NCI-H1105 treated with DMSO at 0.1 percent for 48 hours (cell line): ENCODE measurements at places on chromosomes 11 and 22.
A peak's percentile ranks its signal among the peaks of the same experiment; 100 is the strongest.

- no peak for DNase-seq
Measured at GRCh38 chr11:27437829-27438594, 34.6 kb downstream of the LGR4 start.

GRCh38 chr22:36773935-36774334 lies 2.0 kb downstream of the IFT27 start:
- DNase-seq = peak; percentile 22

- no peak for DNase-seq
Measured at GRCh38 chr22:31607696-31608095, 54.3 kb downstream of the PISD start.

DNA sequence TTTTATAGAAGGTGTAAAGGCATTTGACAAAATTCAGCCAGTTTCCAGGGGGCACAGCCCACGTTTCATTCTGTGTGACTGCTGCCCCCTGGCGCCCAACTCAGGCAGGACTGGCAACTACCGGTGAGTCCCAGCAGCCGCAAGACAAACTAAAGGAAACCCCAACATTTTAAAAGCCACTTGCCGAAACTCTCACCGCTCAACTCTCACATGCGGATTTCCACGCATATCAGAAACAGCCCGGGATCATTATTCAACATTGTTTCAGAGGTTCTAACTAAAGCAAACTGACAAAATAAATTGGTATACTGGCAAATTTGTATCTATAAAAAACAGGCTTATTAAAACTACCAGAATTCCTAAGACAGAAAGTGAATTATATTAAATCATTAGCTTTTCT lies 48.2 kb downstream of the MORC2 start:
- DNase-seq = peak; percentile 51

DNA sequence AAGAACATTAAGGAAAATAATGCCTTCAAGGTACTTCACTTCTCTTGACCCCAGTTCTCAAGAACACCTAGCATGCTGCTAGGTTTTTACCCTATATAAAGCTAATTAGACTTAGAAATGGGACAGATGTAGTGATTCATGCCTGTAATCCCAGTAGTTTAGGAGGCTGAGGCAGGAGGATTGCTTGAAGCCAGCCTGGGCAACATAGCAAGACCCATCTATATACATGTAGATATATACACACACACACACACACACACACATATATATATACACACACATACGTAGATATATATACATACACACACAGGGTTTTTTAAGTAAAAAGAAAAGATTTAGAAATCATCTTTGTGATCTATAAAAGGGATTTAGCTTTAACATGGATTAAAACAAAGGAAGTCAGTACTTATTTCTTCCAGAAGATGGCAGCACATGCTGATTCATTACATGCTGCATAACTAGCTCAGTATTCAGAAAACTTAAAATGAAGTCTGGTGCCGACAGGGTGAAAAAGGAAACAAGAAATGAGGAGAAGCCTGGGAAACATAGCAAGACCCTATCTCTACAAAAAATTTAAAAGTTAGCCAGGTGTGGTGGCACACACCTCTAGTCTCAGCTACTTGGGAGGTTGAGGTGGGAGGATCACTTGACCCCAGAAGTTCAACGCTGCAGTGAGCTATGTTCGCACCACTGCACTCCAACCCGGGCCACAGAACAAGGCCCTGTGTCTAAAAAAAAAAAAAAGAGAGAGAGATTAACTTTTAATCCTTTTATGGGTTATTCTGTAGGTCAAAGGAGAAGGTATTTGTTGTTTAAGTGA lies 28.5 kb upstream of the RBX1 start:
- DNase-seq = peak; percentile 59

DNA sequence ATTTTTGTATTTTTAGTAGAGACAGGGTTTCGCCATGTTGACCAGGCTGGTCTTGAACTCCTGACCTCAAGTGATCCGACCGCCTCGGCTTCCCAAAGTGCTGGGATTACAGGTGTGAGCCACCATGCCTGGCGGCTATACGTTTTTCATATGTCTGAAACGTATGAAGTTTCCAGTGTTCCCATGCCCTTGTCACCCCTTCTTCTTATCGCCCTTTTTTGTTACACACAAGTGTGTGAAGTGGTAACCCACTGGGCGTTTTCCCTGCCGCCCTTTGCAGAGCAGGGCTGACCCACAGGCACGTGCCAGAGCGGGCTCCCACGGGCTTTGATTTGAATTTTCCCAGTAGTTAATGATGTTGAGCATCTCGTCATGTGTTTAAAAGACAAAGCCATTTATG lies 17.0 kb downstream of the PIM3 start:
- no peak for DNase-seq
